ENCODE measurements at places on chromosomes 3 and 15.

GRCh38 chr3:7144697-7145308, 283.9 kb downstream of the GRM7 start:
- DNase-seq = no peak

- no peak for DNase-seq
Observed at GRCh38 chr3:184316792-184317191, 2.4 kb downstream of the EIF4G1 start.

DNA sequence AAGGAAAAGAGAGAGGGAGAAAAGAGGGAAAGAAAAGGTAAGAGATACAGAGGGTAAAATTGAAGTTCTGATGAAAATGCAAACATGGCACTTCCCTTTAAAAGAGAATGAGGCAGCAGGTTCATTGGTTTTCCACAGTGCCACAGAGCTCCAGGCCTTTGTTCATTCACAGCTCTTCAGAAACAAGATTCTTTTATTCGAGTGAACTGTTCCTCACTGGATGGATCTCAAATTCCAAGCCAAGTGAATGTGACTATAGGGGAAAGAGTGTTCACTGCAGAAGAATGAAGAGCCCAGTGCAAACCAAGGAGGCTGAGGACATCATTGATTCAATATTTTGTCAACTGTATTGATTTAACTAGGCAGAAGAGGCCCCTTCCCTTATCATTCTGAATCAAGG, 280.3 kb upstream of the PROK2 start:
- DNase-seq = no peak

DNA sequence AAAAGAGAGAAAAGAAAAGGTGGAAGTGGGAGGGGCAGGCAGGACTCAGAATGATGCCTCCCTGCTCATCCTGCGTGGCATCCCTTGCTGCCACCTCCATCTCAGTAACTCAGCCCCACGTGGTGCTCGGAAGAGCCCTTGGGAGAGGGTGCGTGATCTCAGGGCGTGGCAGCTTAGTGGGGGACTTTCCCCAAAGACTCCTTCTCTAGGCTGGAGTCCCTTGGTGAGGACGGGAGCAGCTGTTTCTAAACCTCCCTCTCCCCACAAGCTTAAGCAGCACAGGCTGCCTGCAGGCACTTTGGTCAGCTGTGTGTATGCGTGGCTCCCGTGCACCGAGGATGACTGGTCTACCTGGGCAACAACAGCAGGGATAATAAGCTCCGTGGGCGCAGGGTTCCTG, 7.4 kb upstream of the ANPEP start:
- no peak for DNase-seq

DNA sequence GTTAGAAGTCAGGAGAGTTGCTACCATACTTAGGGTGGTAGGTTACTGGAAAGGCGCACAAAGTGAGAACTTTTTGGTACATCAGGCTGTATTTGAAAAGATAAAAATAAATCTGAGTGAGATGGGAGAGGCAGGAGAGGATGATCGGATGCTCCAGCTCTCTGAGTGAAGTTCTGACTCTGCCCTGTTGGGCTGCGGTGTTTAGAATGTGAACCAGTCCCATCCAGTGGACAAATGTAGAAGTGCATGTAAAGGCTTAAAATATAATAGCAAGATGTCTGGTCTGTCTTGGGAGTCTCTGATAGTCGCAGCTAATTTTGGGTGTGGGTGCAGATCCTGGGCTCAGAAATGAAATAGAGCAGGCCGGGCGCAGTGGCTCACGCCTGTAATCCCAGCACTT, 30.4 kb downstream of the ACKR2 start:
- DNase-seq = no peak

GRCh38 chr3:25291481-25291905, 136.6 kb upstream of the RARB start:
- no peak for DNase-seq

GRCh38 chr3:49173792-49174170, 2.4 kb downstream of the KLHDC8B start:
- no peak for DNase-seq

DNA sequence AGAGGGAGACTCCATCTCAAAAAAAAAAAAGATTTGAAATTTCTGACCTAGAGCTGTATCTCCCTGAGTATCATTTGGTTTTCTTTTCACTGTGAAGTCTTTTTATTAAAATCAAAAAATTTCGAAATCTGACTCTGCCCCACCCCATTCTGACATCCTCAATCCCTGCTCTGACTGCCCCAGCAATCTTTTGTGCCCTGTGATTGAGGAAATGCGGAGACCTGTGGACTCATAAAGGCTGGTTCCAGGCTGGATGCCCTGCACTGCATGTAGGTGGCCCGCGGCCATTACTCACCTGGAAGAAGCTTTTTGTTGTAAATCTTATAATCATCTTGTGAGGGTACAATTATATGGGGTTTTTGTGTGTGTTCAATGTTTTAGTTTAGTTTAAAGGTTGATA, 147.3 kb upstream of the SEMA6D start:
- DNase-seq = no peak

DNA sequence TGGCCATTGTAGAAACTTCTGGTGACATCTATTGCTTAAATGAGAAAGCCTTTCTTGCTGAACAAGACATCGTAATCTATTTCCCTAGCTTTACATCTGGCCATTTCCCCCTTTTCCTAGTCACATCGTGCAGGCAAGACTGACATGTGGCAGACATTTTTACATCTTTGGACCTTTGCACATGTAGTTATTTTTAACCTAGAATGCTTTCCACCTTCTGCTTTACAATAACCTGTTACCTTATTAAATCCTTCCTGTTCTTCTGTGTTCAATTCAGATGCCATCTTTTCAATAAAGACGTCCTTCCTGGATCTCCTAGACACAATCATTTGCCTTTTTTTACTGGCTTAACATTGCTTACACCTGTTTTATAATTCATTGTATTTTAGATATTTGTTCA, 343.3 kb downstream of the DIPK2A start:
- DNase-seq = no peak

- no peak for DNase-seq
Observed at GRCh38 chr3:78275420-78275852, 1235.5 kb downstream of the ROBO2 start.

DNA sequence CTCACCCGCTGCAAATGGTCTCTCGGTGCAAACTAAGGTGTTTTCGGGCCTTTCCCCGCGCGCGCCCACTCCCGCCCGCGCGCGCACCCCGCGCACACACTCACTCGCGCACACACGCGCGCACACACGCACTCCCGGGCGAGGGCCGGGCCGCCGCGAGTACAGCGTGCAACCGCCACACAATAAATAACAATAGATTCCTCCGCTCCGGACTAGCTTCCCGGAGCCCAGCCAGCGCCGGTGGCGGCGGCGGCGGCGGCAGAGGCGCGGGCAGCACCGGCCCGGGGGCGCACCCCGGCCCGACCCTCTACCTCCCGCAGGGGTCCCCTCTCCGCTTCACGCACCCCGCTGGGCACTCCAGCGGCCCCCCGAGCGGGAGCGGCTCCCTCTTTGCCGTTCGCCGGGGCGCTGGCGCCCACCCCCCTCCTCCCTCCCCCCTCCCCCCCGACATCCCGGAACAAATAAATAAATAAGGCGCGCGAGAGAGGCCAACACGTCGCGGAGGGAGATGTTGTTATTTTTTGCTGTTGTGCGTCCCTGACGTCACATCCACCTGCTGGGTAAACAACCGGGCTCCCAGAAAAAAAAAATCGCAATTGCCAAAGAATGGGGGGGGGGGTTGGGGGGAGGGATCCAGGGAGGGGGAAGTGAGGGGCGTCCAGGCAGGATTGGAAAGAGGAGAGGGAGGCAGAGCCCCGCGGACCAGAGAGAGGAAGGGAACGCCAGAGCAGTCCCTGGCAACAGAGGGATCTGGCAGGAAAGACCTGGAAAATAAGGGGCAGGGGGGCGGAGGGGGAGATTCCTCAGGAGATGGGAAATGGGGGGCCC, at the start of gene FOXP1:
FOXP1 (minus strand) TSS at position 163 of the 828 bp plus-strand sequence. CDS start 385,347 bp downstream, outside the sequence.
- peak; percentile 68 for DNase-seq

DNA sequence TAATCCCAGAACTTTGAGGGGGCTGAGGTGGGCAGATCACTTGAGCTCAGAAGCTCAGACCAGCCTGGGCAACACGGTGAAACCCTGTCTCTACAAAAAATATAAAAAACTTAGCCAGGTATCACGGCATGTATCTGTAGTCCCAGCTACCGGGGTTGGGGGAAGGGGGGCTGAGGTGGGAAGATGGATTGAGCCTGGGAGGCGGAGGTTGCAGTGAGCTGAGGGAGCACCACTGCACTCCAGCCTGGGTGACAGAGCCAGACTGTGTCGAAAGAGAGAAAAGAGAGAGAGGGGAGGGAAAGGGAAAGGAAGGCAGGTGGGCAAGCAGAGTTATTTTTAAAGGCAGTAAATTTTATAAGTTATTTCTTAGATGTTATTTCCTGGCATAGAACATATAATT, 368.1 kb downstream of the ULK4 start:
- DNase-seq = no peak

GRCh38 chr3:89025185-89025584, 82.2 kb upstream of the EPHA3 start:
- DNase-seq = no peak

DNA sequence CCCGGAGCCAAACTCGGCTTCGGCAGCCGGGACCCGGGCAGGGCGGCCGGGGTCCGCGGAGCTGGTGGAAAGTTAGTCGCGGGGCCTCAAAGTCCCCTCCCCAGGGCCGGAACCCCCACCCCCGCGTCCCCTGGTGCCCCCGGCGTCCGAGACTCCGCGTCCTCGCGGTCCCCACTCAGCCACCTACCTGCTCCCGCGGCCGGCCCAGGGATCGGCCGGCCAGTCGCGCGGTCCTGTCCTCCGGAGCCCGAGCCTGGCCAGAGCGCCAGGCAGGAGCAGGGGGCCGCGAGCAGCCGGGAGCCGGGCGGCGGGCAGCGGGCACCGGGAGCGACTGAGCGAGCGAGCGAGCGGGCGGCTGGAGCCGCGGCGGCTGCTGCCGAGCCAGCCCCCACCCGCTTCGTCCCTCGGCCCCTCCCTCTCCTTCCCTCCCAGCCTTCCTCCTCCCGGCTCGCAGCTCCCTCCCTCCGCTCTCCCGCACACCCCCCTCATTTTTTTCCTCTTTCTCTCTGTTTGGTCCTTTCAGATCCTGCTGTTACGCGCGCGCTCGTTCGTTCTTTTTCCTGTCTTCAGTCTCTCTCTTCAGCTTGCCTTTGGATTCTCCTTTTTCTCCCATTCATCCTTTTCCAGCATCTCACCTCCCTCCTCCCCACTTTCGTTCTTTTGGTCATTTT, at the start of gene MEGF11:
MEGF11 (minus strand) TSS at position 333 of the 671 bp plus-strand sequence. CDS start 125,347 bp downstream, outside the sequence.
- DNase-seq = no peak

DNA sequence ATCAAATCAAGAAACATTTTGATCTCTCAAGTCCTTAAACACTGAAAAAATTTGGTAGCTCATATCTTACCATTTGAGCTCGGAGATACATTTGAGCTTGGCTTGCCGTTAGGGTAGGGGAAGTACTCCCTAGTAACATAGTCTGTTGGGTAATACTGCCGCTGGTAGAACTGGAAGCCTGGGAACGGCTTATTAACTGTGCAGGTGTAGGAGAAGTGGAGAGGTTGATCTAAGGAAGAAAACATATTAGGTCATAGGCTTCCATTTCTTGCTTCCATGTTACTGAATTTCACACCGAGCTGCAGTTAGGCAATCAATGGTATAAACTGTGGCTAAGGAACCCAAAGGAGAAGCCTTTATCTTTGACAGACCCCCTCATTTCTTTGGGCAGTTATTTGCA, 32.5 kb downstream of the PHC3 start:
- DNase-seq = no peak

Measured in tibial artery (tissue), 4 donors.